ENCODE measurements at places on chromosomes 12 and 14. TPM values are rescaled to one million over a fixed set of nuclear protein-coding genes. Genes with fewer than 3 reads are reported as not detected.

DNA sequence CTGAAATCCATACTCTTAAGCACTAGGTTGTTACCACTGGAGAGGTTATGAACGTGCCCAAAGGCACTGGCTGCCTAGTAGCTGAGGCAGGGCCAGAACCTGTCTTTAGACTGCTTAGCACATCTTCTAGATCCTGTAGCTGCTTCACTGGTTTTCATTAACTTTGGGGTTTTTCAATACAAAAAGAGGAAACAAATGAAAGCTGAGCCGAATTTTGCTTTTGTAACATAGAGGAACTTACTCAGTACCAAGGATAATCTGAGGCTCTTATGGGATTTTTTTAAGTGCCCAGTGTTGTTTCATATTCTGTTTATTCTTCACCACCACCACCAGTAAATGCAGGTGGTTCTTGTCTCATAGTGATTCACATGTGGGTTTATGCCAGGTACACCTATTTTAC is 396.1 kb downstream of the RAD51B start:
- DNase-seq = no peak
- H3K27me3 ChIP-seq = no peaks in the 10 kb centered on the region
- H3K4me1 ChIP-seq = peaks cover 8% of the 10 kb centered on the region
- H3K4me3 ChIP-seq = no peak overlapping the region

GRCh38 chr14:104537613-104537988 is 42.0 kb upstream of the C14orf180 start:
- no peaks in the 10 kb centered on the region for H3K4me1 ChIP-seq
- H3K27ac ChIP-seq = no peak overlapping the region
- H3K4me3 ChIP-seq = no peak overlapping the region
- no peaks in the 10 kb centered on the region for H3K36me3 ChIP-seq
- no peak for DNase-seq

GRCh38 chr12:31224768-31225448 is 101.0 kb downstream of the SINHCAF start:
- no peaks in the 10 kb centered on the region for H3K27me3 ChIP-seq
- no peak for DNase-seq
- no peaks in the 10 kb centered on the region for H3K36me3 ChIP-seq
- H3K27ac ChIP-seq = no peak overlapping the region
- H3K4me3 ChIP-seq = no peak overlapping the region
- H3K4me1 ChIP-seq = no peaks in the 10 kb centered on the region

DNA sequence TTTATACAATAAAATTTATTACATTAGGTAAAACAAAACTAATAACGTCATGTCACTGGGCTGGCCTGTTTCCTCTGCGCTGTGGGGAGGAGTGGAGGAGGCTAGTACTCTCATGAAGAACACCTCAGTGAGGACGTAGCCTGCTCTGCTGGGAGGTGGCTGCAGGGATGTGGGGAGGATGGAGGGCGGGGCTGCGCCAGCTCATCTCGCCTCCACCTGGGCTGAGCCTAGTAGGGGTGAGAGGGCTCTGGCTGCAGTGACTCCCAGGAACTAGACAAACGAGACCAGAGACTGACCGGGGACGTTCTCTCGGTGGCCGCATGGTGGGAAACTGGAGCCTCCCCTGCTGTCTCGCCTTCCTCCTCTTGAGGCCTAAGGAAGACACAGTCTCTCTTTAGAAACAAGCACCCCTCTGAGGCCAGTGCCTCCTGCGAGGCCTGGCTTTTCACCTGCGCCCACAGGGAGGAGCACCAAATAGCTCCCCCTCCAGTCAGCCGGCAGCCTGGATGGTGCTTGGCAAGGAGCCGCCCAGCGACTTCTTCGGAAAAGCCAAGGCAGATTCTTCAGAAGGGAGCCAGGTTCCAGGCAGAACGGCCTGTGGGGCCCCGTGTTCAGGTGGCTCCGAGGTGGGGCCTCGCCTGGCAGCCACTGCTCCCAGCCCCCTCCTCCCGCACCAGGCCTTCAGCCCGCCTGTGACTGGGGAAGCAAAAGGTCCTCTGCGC is 62.4 kb downstream of the PLEKHG3 start:
- no peak for DNase-seq
- H3K4me3 ChIP-seq = no peak overlapping the region
- no peaks in the 10 kb centered on the region for H3K36me3 ChIP-seq

- H3K4me1 ChIP-seq = peaks cover 40% of the 10 kb centered on the region
- no peaks in the 10 kb centered on the region for H3K27me3 ChIP-seq
- peak overlapping the region; percentile 100 for H3K27ac ChIP-seq
- no peak for DNase-seq
Observed at GRCh38 chr14:105312973-105313372, 1.6 kb upstream of the PACS2 start.

SMIM41 gene
- 16.5 TPM for total RNA-seq

DNA sequence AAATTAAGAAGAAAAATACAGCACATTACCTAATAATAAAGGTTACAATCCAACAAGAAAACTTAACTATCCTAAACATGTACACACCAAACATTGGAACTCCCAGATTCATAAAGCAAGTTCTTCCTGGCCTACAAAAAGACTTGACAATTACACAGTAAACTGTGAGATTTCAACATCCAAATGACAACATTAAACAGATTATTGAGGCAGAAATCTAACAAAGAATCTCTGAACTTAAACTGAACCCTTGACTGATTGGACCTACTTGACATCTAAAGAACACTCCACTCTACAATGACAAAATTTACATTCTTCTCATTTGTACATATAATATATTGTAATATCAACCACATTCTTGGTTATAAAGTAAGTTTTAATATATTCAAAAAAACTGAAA is 1341.3 kb downstream of the LRFN5 start:
- H3K27ac ChIP-seq = no peak overlapping the region
- H3K27me3 ChIP-seq = no peaks in the 10 kb centered on the region
- H3K36me3 ChIP-seq = no peaks in the 10 kb centered on the region
- no peak overlapping the region for H3K4me3 ChIP-seq

GRCh38 chr14:81157431-81157830 is 63.3 kb downstream of the GTF2A1 start:
- no peak overlapping the region for H3K27ac ChIP-seq
- H3K27me3 ChIP-seq = no peaks in the 10 kb centered on the region
- DNase-seq = no peak
- H3K36me3 ChIP-seq = no peaks in the 10 kb centered on the region
- H3K4me3 ChIP-seq = no peak overlapping the region
- H3K4me1 ChIP-seq = no peaks in the 10 kb centered on the region

TMEM63C gene
- not detected for total RNA-seq

DNA sequence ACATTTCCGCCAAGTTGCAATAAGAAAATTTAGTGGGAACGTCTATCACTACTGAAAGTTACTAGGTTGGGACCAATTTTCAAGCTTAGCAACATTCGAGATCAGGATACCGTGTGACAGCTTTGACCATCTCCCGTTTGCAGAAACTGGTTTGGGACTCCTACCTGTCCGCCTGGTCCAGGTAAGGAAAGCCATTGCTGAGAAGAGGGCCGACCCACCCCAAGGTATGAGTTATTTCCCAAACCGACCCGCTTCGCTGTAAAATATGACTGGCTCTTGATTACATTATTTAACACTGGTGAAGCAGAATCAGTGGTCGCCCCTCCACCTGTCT is 271 bp downstream of the DNAI7 start:
- H3K27ac ChIP-seq = peak overlapping the region; percentile 94
- no peak for DNase-seq
- peaks cover 4% of the 10 kb centered on the region for H3K4me1 ChIP-seq
- H3K4me3 ChIP-seq = peak overlapping the region; percentile 71
- no peaks in the 10 kb centered on the region for H3K27me3 ChIP-seq
